ENCODE measurements at places on chromosomes 1 and 21.

- no peak for DNase-seq
These were observed 83.5 kb downstream of the INTS7 start for GRCh38 chr1:211951856-211952255.

DNA sequence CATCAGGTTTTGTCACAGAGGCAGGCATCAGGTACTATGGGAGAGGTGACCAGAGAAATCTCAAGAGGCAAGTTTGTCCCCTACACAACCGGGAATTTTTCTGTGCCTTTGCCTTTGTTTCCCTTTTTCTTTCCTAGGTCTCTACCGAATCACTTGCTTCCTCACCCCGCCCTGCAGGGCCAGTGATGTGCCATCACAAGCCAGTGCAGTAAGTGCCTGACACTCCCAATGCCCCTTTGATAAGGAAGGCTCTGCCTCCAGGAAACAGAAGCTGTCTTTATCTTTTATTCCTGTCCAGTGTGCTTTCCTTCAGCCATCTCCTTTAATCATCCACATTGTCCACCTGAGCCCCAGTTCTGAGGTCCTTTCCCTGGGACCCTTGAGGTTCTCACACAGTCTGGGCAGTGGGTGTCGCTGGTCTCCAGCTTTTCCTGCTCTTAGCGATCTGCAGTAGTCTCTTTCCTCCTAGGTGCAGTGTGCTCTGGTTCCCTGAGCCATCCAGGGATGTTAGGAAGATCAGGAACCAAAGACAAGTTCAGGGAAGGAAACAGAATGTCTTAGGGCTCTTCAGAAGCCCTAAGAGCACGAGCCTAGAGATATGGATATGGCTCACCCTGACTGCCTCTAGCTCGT lies 36.6 kb downstream of the GJA5 start:
- DNase-seq, result no peak

DNA sequence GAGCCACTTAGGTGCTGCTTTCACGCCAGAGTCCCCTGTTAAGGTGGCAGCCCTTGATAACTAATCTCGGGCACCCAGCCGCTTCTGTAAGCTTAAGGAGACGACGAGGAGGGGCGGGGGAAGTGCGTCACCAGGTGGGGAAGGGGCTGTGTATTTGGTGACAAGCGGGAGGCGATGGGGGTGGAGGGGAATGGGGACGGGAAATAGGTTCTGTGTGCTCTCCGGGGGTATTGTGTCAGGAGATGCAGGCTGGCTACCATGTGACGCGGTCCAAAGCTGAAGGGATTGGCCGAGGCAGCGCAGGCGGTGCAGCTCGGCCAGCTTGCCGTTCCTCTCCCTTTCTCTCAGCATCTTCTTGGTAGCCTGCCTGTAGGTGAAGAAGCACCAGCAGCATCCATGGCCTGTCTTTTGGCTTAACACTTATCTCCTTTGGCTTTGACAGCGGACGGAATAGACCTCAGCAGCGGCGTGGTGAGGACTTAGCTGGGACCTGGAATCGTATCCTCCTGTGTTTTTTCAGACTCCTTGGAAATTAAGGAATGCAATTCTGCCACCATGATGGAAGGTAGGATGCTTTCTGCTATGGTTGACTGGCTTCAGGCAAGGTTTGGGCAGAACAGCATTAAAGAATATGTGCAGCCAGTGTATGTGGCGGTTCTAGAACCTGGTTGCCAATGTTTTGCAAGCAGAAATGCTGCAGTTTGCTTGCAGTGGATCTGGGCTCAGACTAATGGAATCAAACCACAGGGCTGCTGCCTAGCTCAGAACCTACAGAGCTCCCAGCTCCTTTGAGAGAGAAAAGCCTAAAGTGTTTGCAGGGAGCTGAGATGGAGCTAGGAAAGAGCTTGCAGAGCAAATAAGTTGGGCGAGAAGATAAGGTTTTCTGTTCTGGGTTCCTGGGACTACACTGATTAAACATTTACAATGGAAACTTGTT lies at the start of gene SGIP1:
SGIP1 (plus strand) TSS at position 350 of the 937 bp plus-strand sequence; CDS start at position 556, 206 bp downstream.
- no peak for DNase-seq

DNA sequence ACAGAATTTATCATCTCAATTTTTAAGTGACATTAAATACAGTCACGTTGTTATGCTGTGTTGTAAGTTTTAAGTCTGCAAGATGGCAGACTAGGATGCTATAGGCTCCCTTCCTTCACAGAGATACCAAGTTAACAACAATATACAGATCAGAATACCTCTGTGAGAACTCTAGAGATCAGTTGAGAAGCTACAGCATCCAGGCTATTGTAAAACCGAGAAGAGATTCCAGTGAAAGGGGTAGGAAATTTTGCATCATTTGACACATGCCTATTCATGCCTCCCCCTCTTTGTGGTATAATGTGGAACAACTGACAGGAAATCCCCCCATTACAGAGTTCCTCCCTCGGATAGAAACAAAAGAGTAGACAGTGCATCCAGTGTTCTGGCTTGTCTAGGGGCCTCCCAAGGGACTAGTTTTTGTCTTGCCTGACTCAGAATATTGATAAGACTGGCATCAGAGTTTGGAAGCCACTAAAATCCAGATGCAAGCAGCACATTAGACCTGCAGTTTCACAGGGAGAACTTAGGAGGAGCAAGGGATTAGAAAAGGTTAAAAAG lies 80.6 kb downstream of the LBR start:
- DNase-seq, result no peak

DNA sequence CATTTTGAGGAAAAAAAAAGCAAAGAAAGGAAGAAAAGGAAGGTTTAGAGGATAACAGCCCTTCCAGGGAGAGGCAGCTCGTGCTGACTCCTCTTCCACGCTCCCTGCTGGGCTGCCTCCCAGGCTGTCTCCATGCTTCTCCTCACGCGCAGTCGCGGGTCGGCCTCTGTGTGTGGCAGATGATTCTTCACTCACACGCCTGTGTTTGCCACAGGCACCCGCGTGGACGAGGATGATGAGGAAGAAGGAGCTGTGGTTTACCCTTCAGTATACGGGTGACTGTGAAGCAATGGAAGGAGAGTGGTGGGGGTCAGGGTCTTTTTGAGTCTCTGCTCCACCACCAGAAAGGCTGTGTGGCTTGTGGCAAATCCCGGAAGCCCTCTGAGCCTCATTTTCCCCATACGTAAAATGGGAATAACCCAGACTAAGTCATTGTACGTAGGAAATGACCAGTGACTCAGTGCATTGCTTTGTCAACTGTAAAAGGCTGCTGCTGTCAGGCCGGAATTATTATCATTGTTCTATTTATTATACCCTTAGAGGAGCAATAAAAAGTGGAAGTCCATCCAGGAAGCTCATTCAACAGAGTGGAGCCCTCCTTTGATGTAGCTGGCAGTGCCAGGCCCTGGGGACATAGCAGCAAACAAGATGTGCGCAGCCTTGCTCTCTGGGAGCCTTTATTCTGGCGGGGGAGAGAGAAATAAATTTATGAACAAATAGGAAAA lies 11.9 kb upstream of the SH2D2A start:
- no peak for DNase-seq

DNA sequence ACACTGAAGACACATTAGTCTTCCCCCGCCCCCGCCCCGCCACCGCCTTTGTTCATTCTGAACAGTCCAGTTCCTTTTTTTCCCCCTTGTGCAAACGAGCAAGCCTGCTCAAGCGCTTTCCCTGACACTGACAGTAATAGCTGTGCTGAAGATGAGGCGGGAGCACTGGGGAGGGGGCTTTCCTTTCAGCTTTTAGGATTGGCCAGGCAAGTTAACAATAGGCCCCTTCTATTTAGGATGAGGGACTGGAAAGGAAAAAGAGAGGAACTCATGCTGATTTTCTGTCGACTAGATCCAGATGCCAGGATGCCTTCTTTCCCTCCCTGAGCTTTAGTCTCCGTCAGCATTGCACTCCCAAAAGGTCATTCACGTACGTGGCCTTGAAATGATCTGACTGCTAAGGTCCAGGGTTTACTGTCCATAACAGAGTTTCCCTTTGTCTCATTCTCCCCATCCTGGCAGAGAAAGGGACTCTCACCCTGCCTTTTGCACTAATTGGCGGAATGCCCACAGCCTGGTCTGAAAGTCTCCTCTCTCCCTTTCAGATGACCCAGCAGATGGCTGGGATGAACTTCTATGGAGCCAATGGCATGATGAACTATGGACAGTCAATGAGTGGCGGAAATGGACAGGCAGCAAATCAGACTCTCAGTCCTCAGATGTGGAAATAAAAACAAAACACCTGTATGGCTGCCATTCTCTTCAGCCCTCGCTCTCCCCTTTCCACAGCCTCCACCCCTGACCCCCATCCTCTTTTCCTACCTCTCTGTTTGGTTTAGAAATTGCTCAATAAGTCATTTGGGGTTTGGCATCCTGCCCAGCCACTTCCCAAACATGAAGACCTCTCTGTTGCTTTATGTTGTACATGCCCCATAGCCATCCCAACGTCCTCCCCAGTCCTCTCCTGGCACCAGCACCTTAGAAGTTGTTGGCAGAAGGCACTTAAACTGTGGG lies 28.6 kb upstream of the ZFP69B start:
- no peak for DNase-seq

GRCh38 chr1:198798923-198799386 lies 160.1 kb downstream of the PTPRC start:
- no peak for DNase-seq

DNA sequence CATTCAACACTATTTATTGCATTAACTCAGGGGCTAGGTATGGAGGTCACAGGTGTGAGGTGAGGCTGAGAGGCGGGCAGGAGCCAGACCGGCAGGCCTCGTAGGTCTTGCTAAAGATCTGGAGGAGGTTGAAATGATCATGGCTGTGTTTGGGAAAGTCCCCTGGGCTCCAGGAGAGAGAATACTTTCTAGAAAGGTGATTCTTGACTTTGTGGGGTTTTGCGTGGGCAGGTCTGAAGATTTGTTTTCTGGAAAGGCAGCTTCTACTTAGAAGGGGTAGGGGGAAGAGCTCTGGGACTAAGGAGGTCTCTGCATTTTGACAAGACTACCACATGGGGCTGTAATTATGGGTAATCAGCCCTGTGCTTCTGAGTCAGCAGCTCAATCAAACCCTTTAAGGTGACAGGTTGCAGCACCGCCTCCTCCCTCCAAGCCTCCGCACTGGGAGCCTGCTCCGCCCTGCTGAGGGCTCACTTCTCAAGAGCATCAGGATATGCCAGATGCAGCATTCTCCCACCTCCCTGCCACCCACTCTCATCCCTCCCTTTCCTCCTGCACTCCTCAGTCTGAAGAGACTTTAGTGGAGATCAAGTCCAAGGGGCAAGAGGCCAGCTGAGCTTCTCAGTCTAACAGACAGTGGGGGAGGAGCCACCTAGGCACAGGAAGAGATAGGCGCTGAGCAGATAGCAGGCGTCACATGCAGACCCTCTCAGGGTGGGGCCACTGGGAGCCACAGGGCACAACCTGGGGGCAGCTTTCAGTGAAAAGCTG lies 30.5 kb downstream of the SLC30A1 start:
- DNase-seq, result no peak

DNA sequence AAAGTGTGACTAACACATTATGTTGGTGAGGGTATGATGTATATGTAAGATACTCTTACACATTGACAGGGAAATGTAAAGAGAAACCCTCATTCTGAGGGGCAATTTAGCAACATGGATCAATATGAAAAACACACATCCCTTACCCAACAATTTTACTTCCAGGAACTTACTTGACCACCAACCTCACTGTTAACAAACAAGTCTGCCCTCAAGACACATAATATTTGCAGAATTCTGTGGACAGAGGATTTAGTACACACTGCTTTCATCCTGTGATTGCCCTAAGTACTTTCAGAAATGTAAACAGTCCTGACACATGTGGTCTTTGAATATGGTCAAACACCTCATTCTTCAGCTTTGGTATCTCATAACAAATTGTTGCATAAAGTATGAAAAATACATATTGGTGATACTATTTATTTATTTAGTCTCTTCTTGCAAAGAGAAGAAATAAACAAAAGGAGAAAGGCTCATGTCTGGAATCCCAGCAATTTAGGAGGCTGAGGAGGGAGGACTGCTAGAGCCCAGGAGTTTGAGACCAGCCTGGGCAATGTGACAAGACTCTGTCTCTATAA lies 6.9 kb downstream of the USP48 start:
- DNase-seq, result no peak

Measured in left renal pelvis (tissue), 4 donors.